ENCODE measurements at places on chromosomes 4 and X. TPM values are rescaled to one million over a fixed set of nuclear protein-coding genes. Genes with fewer than 3 reads are reported as not detected.

DNA sequence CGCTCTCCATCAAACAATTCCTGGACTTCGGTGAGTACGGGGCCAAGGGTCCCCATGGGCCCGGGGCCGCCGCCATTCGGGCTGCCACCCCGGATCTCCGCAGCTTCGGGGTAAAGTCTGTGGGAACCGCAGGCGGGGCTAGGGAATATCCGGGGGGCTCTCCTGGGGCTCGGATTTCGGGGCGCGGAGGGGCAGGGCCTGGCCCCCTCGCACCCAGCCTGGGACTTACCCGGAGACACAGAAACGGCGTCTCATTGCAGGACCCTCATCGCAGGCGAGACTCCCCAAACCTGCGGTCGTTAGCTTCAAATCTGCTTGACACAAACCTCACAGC, 413 bp downstream of the PDK3 start:
- DNase-seq = peak; percentile 0

DNA sequence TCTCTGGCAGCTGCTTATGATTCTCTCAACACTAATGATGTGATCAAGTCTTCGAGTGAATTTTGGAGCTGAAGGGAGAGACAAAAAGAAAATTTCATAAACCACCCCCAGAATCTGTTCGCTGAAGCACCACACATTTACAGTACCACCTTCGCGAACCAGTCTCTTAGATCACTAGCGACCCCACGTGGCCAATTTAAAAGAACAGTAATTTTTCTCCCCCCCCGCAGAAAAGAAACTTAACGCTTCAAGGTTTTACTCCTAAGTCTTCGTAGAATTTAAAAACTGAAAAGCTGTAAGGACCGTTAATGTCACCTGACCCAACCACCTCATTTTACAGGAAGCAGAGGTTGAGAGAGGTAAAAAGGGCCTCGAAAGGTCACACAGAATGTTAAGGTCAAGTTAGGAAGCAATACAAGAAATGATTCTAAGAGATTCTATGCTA, 187.5 kb downstream of the QDPR start:
- peak; percentile 21 for DNase-seq

The PDGFRA gene
- 0.47 TPM for total RNA-seq

- no peak for DNase-seq
These were observed 160.1 kb downstream of the CBR4 start for GRCh38 chr4:168849997-168850396.

The FAT4 gene
- not detected for total RNA-seq

GRCh38 chr4:40363945-40364344, 28.8 kb downstream of the CHRNA9 start:
- DNase-seq = no peak

The PAGE4 gene
- not detected for total RNA-seq

The NXF3 gene
- total RNA-seq = not detected

DNA sequence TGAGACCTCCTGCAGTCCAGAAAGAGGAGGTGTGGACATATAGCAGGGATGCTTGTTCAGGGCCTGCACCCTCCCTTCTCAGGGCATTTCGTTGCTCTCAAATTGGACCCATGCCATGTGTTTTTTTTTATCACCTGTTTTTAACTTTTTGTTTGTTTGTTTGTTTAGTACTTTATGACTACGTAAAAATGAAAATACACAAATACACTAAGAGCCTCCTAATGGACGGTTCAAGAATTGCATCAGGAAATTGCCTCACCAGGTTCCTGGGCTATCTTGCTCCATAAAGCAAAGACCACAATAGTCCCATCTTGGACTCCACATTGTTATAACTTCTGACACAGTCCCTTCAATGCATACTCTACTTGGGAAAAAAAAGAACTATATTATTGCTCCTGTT, 1685.9 kb upstream of the TENM3 start:
- DNase-seq = no peak

The RRH gene
- total RNA-seq = not detected
